A549 treated with CORT108297 at 1 μM for 4 hours (cell line): ENCODE measurements at places on chromosomes 3 and 15. TPM values are rescaled to one million over a fixed set of nuclear protein-coding genes. Genes with fewer than 3 reads are reported as not detected.

RPP25 gene
- total RNA-seq: 18.6 to 29.7 TPM (median 27.3 TPM) in 5 replicates

SH3GL3 gene
- 0.58 to 0.80 TPM (median 0.67 TPM) in 5 replicates for total RNA-seq

RASGRP1 gene
- total RNA-seq: 0.16 to 0.36 TPM (median 0.25 TPM) in 5 replicates

PRR20G gene
- 0.13 to 0.19 TPM (median 0.17 TPM) in 3 of 5 replicates, not detected in the others for total RNA-seq

HCN4 gene
- total RNA-seq: 0.22 to 0.35 TPM (median 0.32 TPM) in 5 replicates

ARPP19 gene
- 86.2 to 111 TPM (median 105 TPM) in 5 replicates for total RNA-seq

CD96 gene
- 0.02 TPM in 1 of 5 replicates, not detected in the others for total RNA-seq
